Aorta (tissue), 5 donors: ENCODE measurements at places on chromosomes 2 and 18. TPM values are rescaled to one million over a fixed set of nuclear protein-coding genes. Genes with fewer than 3 reads are reported as not detected.

Gene PLEK
- 32.9 TPM for total RNA-seq

Gene POTEE
- 0.26 TPM for total RNA-seq

Gene KIAA2012
- total RNA-seq, result not detected

Gene GCG
- total RNA-seq, result 0.62 TPM
